ENCODE measurements at places on chromosomes 11 and 22. TPM values are rescaled to one million over a fixed set of nuclear protein-coding genes. Genes with fewer than 3 reads are reported as not detected.
A peak's percentile ranks its signal among the peaks of the same experiment; 100 is the strongest.

DNA sequence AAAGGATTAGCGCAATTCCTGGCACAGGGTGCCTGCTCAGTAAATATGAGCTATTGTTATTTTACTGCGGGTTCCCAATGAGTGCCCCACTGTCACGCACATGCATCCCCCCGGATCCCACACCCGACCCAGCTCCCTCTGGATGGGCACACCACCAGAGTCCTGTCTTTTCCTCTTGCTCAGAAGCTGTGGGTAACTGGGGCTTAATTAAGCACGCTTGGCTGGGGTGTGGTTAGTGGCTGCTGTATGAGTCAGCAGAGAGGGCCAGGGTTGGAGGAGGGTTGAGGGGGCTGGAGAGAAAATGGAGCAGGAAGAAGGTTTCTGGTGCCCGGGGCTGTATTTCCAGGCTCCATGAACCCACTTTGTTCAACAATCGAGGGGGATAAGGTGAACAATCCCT is 30.3 kb upstream of the NECTIN1 start:
- no peak overlapping the region for H3K4me3 ChIP-seq
- DNase-seq, result peak; percentile 94
- H3K36me3 ChIP-seq, result no peaks in the 10 kb centered on the region
- H3K4me1 ChIP-seq, result peaks cover 13% of the 10 kb centered on the region
- no peak overlapping the region for H3K27ac ChIP-seq
- peaks cover 8% of the 10 kb centered on the region for H3K27me3 ChIP-seq

GRCh38 chr11:65646958-65647701 is 9.2 kb downstream of the SIPA1 start:
- peaks cover 16% of the 10 kb centered on the region for H3K36me3 ChIP-seq
- peak; percentile 98 for DNase-seq
- H3K4me3 ChIP-seq, result peak overlapping the region; percentile 68

MB gene
- total RNA-seq, result 0.36 TPM

GRCh38 chr11:88814076-88814475 is 251.7 kb downstream of the GRM5 start:
- no peak for DNase-seq
- no peaks in the 10 kb centered on the region for H3K4me1 ChIP-seq
- no peak overlapping the region for H3K27ac ChIP-seq
- no peaks in the 10 kb centered on the region for H3K36me3 ChIP-seq
- H3K4me3 ChIP-seq, result no peak overlapping the region

ZNF214 gene
- total RNA-seq, result 4.7 TPM

- H3K27ac ChIP-seq, result no peak overlapping the region
- no peaks in the 10 kb centered on the region for H3K27me3 ChIP-seq
- H3K4me3 ChIP-seq, result no peak overlapping the region
- peak; percentile 39 for DNase-seq
- H3K36me3 ChIP-seq, result no peaks in the 10 kb centered on the region
Measured at GRCh38 chr11:71200172-71200716, 52.1 kb downstream of the SHANK2 start.

GRCh38 chr22:45475063-45475747 is 27.5 kb upstream of the FBLN1 start:
- H3K4me3 ChIP-seq, result no peak overlapping the region
- H3K27me3 ChIP-seq, result no peaks in the 10 kb centered on the region
- DNase-seq, result peak; percentile 27
- H3K27ac ChIP-seq, result no peak overlapping the region
- no peaks in the 10 kb centered on the region for H3K36me3 ChIP-seq
